ENCODE measurements at places on chromosomes 5 and 9.

- DNase-seq = no peak
Measured at GRCh38 chr9:124809741-124810500, 33.0 kb downstream of the OLFML2A start.

DNA sequence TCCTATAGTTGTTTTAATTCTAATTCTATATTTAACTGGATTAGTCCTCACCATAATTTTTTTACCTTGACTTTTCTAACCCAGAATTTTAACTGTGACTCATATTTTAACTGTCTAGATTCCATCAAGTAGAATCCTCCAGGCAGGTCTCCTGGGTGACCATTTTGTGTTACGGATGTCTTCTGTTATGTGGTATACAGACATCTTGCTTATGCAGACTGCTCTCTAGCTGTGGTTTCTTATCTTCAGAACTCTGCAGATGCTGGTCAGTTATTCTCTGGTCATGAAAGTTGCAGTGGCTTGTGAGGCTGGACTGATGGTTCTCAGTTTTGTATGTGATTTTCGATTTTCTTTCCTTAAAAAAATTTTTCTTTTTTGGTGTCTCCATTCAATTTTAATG is 139.4 kb downstream of the ATG10 start:
- no peak for DNase-seq

- DNase-seq = no peak
Measured at GRCh38 chr5:169970339-169970738, 10.0 kb downstream of the INSYN2B start.

GRCh38 chr5:163642904-163643303 is 137.5 kb downstream of the MAT2B start:
- no peak for DNase-seq

DNA sequence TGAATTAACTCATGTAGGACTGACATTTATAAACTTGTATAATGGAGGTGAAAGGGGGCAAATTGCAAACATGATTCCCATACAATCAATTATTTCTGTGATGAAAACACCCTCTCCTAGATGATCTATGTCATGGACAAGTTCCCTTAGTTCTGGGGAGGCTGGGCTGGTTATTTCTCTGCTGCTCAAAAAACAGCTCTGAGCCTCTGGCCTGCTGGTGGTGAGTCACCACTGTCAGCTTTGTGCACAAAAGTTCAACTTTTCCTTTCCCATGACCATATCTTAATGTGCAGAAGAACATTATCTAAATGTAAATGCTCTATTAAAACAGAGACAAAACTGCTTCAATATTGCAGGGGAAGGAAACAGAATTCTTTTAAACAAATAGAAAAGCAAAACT is 85.0 kb downstream of the HMHB1 start:
- DNase-seq = no peak

DNA sequence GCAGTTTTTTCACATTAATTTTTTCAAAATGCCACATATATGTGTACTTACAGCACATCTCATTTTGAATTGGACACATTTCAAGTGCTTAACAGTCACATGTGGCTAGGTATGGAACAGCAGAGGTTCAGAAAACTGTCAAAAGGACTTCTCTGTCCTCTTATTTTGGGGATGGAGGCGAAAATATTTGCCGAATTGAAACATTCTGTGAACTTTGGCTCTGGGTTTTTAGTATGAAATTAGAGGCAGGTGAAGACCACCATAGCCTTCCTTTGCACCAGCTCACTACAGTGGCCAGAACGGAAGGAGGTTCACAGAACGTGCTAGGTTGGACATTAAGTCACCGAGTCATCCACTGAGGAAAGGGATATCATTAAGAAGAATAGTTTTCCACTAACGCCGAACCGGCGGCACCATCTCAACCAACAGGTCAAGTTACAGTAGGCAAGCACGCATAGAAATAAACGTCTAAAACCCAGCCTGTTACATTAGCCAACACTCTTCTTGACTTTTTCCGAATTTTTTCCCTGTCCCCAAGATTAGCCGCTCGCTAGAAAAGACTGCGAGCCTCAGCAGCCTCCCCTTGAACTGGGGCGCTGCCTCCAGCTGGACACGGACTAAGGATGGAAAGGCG is 1.8 kb upstream of the TLE4 start:
- no peak for DNase-seq

- DNase-seq = no peak
Measured at GRCh38 chr9:87868175-87868574, 14.5 kb upstream of the SPATA31E1 start.

DNA sequence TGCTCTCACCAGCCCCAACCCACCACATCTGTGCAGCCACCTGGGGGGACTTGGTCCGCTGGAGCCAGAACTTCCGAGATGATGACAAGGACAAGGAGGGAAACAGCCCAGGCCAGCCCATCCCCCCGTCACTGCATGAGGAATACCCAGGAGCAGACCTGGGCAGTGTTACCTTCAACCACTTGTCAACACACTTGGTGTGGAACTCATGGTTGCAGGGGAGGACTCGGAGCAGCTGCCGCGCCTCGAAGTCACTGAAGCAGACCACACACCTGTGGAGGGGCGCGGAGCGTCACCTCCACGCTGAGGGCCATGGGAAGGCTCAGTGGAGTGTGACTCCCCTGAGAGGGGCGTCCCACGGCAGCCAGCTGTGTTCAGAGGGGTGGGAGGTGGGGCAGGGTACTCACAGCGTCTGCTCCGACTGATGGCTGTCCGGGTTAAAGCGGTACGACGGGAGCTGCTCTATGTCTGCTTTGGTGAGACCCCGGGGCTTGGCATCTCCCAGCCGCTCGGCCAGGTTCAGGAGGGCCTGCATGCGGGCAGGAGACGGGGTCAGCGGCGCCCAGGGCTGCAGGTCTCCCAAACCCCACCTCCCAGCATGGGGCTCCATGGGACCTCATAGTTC is 8.0 kb downstream of the RNF44 start:
- DNase-seq = no peak

GRCh38 chr5:167783145-167783817 is 508.2 kb upstream of the WWC1 start:
- peak; percentile 16 for DNase-seq

DNA sequence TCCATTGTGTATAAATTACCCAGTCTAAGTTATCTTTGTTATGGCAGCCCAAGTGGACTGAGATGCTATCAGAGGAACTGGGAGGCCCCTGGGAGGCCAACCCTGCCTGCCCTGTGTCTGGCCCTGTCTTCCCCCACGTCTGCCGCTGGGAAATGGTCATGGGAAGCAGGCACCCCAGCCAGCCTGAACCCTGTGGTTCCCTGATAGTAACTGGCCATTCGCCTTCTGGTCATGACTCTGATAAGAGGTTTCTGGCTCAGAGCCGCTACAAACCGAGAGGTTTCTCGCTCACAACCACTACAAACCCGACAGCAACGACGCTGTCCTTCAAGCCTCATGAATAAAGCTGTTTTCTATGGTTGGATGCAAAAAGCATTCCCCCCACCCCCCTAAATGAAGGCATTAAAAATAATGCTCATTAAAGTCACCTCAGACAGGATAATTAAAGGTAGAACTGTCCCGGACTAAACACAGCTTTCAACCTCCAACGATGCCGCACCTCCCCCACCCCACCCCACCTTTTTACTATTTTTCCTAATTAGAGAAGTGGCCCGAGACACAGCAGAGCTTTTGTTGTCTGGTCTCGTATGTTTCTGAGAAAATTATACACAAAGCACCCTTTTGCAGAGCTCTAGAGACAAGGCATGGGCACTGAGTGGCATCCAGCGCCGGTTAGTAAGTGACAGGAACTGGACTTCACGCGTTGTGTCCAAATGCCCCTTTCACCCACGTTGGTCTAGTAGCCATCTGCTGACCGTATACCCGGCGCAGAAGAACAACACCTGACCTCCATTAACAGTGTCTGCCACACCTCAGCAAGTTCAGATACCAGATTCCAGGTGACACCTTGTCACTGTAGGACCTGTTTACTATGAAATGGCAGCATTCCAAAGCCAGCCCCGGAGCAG is 140.8 kb downstream of the COL23A1 start:
- no peak for DNase-seq

GRCh38 chr5:126138281-126138931 is 284.8 kb upstream of the GRAMD2B start:
- DNase-seq = no peak

DNA sequence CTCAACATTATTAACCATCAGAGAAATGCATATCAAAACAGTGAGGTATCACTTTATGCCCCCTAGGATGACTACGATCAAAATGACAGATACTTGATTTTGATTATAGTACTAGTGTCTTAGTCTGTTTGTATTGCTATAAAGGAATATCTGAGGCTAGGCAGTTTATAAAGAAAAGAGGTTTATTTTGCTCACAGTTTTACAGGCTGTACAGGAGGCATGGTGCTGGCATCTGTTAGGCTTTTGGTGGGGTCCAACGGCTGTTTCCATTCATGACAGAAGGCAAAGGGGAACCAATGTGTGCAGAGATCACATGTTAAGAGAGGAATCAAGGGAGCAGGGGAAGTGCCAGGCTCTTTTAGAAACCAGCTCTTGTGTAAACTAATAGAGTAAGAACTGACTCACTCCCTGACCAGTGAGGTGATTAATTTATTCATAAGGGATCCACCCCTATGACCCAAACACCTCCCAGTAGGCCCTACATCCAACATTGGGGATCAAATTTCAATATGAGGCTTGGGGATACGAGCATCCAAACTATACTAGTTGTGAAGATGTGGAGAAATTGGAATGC is 16.0 kb upstream of the AFF4 start:
- no peak for DNase-seq

DNA sequence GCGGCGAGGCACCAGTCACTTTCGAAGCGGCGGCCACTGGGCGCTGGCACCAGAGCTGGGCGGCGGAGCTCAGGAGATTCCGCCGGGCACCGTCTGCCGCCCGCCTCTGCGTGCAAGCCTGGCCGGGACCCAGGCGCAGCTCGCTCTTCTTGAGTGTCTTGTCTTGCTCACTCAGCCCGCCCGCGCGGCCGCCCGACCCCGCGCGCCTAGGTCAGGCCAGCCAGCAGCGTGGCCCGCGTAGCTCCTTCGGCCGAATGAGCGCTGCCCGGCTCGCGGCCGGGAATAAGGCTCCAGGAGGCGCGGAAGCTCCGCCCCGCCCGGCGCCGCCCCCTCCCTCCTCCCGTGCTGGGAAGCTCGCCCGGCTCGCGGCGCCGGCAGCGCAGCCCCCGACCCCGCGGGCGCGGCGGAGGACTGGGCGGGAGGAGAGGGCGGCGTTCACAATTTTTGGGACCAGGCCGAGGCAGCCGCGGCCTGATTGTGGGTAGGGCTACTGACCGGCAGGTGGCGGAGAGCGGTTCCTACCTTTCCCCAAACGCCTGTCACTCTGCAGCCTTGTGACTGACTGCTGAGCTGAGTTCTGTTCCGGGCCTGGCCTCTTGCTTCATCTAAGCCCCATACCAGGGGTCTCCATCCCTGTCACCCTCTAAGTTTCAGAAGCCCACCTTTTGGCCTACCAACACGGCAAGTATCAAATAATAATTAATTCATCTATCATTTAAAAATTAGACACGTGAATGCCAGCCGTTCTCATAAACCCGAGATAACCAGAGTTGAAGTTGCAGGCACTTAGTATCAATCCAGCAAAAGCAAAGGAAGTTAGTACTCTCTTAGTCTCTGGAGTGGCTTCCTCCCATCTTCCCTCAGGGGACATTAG is at the start of gene HBEGF:
Gene HBEGF (minus strand): TSS at position 256 of the 874 bp plus-strand sequence. CDS start 275 bp downstream, outside the sequence.
- peak; percentile 81 for DNase-seq

Measured in glutamatergic neuron (in vitro differentiated cells).